NCI-H2081 treated with DMSO at 0.1 percent for 48 hours (cell line): ENCODE measurements at places on chromosomes 16 and 17.

DNA sequence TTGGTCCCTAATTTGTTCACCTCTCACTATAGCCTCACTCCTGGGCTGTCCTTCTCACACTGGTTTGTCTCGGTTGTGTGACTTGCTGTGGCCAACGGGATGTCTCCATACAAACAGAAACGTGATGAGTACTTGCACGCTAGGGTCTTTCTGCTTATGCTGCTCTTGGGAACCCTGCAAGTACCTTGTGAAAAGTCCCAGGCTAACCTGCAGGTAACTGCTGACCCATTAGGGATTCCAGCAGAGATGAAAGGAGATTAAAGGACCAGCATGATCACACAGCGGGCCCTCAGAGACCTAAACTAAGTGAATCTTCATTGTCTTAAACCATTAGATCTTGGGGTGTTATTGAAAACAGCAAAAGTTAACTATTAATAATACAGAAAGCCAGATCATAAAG is 562.8 kb upstream of the GOT2 start:
- DNase-seq, result no peak

DNA sequence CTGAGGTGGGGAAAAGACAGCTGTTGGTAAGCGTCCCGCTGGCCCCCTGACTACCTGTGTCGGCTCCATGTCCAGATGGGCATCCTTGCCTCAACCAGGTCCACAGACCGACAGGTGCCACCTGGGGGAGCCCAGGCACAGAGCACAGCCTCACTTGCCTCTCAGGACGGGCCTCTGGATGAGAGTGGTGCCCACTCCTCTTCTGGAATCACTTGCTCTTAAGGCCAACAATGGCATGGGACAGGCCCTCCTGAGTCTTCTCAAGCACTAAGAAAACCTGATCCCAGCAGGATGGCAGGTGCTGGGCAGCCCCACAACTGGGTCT is 17.2 kb downstream of the SLC16A3 start:
- DNase-seq, result no peak

- no peak for DNase-seq
Measured at GRCh38 chr17:56480501-56480900, 113.0 kb upstream of the NOG start.

GRCh38 chr16:73025151-73025855 is 22.6 kb downstream of the ZFHX3 start:
- DNase-seq, result no peak

DNA sequence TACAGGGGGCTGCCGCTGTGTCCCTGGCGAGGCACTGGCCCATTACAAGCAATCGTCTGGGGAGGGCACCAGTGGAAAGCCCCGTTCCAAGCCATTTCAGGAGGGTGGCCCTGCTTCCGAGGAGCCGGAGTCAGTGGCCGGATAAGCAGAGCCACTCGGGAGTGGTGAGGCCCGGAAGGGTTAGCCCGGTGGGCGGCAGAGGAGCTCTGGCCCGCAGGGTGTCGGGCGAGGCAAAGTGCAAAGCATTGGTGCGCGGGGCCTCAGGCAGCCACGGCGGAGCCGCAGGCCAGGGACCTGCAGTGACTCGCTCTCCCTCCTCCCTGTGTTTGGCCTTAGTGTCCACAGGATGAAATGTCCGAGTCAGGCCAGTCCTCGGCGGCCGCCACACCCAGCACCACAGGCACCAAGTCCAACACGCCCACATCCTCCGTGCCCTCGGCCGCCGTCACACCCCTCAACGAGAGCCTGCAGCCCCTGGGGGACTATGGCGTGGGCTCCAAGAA is 24.6 kb downstream of the NME3 start:
- no peak for DNase-seq

DNA sequence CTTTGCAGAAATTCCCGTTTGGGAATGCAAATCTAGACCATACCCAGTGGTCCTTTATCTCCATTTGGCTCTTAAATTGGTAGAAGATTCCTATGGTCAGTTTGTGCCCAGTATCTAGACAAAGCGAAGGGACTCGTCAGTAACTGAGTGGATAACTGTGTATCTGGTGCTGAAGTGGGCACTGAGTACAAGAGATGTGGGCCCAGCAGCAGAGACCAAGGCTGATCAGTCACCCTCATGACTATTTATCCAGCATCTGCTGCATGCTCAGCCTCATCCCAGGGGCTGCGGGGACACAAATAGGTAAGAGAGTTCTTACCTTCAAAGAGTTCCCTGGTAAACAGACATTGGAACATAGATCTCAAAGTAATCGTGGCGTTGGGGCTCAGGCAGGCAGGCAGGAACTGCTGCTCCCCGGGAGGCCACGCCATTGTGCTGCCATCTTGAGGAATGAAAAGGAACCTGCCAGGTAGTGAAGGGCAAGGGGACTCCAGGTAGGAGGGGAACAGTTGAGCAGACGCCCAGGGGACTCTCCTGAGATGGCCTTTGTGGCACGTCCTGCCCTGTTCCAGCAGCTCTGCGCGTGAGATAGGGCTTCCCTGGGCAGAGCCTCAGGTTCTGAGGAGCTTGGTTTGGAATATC is 10.3 kb downstream of the NT5M start:
- DNase-seq, result no peak

DNA sequence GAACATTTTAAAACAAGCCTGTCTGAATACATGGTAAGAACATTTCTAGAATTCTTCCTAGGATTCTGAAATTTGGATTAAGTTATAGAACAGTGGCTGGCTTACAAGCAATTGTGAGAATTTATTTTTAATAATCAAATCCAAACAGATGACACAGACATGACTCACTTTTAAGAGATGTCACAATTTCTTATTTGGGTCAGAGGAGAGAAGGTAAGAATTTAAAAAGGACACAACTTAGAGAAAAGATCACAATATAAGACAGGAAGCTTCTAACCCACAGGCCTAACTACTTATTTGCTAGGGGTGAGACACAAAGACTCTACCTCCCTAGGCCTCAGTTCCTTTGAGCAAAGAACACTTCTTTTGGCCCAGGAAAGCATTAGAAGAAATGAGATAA is 32.7 kb downstream of the ZZEF1 start:
- DNase-seq, result no peak

DNA sequence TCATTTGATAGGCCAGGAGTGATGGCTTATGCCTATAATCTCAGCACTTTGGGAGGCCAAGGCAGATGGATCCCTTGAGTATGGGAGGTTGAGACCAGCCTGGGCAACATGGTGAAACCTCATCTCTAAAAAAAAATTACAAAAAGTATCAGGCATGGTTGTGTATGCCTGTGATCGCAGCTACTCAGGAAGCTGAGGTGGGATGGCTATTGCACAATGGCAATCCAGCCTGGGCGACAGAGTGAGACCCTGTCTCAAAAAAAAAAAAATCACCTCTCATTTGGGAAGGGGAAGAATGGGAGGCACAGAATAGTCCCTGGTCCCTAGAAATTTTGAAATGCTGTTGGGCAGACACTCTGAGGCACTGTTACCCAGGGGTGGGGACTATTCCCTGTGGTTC is 35.2 kb downstream of the SLFN11 start:
- DNase-seq, result no peak

- no peak for DNase-seq
Measured at GRCh38 chr17:71099003-71099714, 929.8 kb downstream of the KCNJ2 start.

- no peak for DNase-seq
Measured at GRCh38 chr16:8929086-8929748, 34.5 kb downstream of the USP7 start.

GRCh38 chr16:78461496-78462287 is 362.2 kb downstream of the WWOX start:
- DNase-seq, result no peak

DNA sequence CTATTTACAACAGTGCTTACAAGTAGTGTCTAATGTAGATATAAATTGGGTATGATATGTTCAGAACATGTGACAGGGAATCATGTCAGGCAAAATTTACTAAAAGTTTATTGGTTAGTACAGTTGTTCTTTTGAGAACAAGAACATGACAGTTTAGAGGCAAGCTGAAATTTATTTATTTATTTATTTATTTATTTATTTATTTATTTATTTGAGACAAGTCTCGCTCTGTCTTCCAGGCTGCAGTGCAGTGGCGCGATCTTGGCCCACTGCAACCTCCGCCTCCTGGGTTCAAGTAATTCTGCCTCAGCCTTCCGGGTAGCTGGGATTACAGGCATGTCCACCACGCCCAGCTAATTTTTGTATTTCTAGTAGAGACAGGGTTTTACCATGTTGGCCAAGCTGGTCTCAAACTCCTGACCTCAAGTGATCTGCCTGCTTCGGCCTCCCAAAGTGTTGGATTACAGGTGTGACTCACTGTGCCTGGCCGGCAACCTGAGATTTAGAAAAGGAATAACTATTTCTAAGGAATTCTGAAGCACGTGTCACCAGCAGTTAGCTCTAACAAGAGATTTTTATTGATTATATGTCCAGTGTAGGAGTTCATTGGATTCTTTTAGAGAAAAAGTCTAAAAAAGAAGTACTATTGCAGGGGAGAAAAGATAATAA is 24.9 kb downstream of the MRTFB start:
- no peak for DNase-seq

DNA sequence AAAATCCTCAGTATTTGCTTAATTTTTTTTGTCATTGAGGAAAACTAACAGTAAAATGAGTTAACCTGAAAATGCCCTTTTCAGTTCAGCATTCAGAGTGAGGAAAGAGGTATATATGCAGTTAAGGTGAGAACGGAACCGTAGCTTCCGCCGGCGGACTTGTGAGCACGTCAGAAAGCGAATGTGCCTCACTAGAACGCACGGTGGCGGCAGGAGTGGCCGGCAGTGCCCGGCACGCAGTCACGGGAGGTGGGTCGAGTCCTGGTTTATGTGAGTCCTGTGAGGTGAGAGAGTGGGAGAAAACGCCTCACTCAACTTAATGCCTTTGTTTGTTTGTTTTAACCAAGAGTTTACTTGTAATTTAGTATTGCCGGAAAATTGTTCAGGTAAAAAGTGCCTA is 6.1 kb downstream of the SEC14L1 start:
- peak; percentile 27 for DNase-seq

DNA sequence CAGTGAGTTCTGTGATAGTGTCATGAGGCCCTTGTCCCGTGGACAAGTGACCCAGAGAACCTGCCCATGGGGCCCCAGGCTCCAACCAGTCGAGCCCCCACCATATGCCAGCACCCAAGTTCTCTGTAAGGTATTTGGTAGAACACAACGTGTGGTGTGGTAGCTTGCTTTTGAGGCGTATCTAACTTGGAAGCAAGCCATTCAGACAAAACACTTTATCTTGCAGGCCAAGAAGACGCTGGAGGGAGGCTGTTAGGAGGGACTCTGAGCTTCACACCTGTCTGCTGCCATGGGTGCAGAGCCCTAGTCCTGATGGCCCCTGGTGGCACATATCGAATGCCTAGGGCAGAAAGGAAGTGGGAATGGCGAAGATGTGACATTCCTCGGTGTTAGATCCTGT is 1.6 kb downstream of the NDUFAF8 start:
- DNase-seq, result no peak

DNA sequence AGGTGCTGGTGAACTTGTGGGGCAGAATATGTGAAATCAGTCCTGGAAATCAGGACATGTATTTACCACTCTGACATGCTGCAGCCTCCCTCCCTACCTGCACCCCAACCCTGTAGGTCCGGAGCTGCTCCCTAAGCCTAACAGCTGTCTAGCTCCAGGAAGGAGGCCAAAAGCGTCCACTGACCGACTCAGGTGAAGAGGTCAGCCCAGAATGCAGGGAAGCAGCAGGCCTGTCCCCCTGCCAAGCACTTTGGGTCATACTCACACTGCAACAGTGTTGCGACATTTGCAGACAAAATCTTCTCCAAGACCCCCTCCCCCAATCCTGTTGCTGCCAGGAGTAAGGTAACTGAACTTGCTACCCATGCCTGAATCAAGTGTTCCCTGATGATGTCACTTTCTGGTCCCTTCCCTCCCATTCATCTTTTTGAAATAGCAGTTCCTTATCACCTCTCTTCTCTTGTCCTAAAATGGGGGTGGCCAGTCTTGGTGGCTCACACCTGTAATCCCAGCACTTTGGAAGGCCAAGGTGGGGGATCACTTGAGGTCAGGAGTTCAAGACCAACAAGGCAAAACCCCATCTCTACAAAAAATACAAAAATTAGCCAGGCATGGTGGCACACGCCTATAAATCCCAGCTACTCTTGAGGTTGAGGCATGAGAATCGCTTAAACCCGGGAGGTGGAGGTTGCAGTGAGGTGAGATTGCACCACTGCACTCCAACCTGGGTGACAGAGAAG is 1.3 kb upstream of the ACLY start:
- no peak for DNase-seq

DNA sequence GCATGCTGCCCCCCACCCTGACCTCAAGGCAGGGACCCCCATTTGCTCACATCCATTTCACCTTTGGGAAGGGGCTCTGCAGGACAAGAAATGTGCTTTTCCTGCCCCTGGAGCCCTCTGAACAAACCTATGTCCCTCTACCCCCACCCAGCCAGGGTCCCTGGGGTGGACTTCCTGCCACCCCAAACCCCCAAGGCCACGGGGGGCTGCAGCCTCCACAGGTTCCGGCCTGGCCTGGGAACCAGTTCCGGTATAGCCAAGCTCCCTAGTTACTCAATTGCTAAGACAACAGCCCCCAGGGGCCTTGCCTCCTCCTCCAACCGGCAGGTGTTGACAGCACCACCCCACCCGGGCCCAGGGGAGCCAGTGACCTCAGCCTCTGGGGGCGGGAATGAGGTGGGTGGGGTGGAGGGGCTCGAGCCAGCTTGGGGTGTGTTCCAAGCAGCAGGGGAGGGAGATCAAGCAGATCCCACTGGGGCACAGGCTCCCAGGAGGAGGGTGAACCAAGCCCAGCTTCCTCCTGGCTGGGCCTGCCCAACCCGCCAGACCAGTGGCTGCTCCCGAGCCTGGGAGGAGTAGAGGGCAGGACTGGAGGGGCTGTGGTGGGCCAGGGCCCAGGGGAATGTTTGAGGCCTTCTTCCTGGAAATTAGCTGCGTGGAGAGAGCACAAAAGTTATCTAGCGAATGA is 6.6 kb downstream of the PNMT start:
- peak; percentile 58 for DNase-seq
